Activated CD4-positive, alpha-beta T cell treated with anti-CD3 and anti-CD28 coated beads for 1 hour (primary cell): ENCODE measurements at places on chromosomes 6 and 20.

DNA sequence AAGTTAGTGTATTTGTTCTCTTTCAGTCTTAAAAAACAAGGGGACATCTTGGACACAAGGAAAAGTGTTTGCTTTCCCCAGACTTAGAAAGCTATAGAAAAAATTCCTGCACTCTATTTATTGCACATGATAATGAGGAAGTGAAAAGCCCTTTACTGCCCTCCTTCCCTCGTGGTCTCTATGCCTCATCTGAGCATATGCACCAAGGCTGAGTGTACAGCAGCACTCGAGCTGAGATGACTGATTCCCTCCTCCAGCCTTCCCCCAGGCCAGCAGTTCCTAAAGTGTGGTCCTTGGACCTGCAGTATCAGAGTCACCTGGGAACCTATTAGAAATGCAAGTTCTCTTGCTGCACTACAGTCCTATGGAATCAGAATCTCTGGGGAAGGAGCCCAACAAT is 14.3 kb upstream of the LAMP5 start:
- DNase-seq = no peak

- no peak for DNase-seq
Measured at GRCh38 chr20:56925831-56926170, 296.7 kb downstream of the TFAP2C start.

- DNase-seq = peak; percentile 50
Measured at GRCh38 chr6:133916650-133917151, 27.8 kb downstream of the TCF21 start.

DNA sequence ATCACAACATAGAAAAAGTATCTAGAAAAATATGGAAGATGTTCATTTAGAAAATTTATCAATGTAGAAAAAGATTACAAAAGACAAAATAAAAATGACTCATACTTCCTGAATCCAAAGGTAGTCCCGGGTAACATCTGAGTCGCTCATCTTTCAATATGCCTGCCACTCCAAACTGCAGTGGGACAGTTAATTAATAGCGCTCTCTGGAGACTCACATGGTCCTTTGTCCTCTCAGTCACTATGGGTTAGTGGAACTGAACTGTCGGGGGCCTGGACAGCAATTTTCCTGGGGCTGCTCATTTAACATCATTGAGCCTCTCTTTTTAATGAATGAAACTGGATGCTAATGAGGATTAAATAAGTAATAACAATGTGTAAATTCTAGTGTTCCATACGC is 103.4 kb downstream of the MAP3K4 start:
- no peak for DNase-seq

- DNase-seq = no peak
Measured at GRCh38 chr6:169342710-169343109, 89.1 kb upstream of the THBS2 start.

DNA sequence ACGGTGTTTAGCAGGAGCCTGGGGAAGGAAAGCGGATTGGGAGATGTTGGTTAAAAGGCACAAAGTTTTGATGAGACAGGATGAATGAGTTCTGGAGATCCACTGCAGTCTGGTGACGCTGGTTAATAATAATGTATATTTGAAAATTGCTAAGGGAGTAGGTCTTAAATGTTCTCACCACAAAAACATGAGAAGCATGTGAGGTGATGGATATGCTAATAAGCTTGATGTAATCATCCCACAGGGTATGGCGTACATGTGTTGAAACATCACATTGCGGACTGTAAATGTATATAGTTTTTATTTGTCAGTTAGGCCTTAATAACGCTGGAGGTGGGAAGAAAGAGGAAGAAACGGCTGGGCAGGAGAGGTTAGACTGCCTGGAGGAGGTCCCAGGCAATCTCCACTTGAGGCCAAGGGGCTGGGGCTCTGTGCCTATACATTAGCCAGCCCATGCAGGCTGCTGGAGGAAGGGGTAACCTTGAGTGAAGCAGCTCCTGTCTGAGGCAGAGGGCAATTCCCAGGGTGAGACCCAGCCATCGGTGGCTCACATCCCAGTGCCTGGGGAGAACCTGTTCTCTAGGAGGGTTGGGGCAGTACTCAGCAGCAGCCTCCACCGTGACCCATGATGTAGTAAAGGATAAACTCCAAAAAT is 188.2 kb upstream of the QKI start:
- DNase-seq = no peak

GRCh38 chr6:168964138-168964835 is 289.4 kb downstream of the THBS2 start:
- no peak for DNase-seq

DNA sequence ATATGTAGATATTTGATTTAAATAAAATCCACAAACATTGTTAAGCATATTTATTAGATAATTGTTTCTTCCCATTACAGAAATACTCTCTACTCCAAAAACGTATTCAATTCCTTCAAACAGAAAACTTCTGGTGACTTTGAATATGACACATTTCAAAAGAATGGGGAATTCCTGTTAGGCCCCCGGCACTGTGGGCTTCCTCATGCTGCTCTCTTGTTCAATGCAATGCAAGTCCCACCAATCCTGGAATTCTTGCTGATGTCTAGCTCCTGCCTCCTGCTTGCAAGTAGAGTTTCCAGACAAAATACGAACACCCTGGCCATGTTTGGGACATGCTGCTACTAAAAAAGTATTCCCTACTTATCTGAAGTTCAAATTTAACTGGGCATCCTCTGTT is 544.1 kb downstream of the QKI start:
- no peak for DNase-seq

DNA sequence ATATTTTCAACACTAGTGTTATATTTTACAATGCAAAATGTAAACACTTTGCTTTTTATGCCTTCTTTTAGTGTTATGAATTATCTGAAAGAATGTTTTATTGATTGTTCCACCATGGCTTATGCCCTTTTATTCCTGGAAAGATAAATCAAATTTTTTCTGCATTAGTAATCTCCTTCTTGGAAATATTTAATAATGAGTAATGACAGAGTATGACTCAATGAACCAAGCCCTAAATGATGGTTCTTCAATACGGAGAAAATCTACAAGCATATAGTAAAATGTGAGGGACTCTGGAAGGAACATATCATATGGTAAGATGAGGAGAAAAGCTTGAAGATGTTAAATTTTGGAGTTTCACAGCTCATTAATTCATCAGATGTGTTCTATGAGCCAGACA is 929.6 kb downstream of the C6orf118 start:
- no peak for DNase-seq

GRCh38 chr6:107554918-107555317 is 65.0 kb downstream of the SOBP start:
- DNase-seq = no peak

- no peak for DNase-seq
Measured at GRCh38 chr20:21836346-21836745, 130.9 kb downstream of the PAX1 start.

DNA sequence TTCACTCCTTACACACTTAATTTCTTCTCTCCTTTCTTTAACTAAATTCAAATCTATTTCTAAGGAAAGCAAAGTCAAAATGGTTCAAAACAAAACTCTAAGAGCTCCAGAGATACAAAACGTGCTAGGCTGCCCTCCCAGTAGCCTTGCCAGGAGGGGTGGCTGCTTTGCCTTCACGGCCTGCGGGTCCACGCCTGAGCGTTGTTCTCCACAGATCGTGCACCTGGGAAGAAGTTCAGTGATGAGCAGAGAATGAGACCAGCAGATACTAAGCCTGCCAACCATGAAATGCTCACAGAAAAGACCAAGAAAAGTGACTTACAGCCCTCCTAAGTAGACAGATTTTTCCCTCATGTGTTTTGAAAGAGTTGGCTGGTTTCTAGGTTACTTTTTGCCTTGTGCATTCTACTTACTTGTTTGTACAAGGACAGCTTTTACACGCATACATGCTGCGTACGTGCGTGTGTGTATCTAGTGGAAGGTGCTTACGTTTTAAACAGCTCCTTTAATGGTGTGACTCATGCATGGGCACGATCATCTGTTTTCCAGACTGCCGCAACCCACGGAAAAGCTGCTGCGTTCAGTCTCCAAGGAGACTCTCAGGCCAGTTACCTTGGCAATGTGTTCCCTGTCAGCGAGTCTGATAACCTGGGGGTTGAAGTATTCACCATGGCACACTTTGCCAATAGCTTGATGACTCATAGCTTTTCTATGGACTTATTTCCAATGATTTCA is 32.4 kb upstream of the PBOV1 start:
- DNase-seq = no peak

DNA sequence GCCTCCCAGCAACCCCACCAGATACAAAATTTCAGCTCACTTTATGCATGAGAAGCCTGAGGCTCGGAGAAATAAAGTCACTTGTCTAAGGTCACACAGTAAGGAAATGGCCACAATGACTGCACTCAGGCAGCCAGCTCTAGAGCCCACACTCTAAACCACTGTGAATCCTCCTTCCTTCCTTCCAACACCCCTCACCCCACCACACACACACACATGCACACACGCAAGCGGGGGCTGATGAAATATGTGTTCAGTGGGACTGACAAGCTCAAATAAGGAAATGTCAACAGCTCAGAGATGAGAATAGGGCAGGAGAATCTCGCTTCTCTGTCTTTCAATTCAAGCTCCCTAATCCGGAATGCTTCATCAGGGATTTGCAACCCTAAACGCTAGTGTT is 6.0 kb upstream of the BPIFA1 start:
- DNase-seq = no peak

DNA sequence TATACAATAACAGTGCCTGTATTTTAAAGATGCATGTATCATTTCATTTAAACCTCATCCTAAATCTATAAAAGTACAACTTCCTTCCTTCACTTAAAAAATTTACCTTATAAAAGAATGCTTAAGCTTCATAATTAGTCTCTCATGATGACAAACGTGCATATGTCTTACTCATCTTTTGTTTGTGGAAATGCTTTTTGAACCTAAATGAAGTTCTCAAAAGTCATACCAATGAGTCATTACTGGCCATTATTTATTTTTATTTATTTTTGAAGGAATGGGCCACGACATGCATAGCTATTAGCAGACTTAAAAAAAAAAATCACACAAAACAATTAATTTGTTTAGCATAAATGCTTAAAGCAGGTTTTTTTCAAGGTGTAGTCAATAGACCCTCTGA is 3.7 kb downstream of the TFB1M start:
- no peak for DNase-seq

GRCh38 chr20:54654450-54654849 is 179.1 kb downstream of the DOK5 start:
- no peak for DNase-seq

- no peak for DNase-seq
Measured at GRCh38 chr20:48490961-48491831, 336.6 kb downstream of the PREX1 start.
